ENCODE measurements at places on chromosomes 7 and 10. TPM values are rescaled to one million over a fixed set of nuclear protein-coding genes. Genes with fewer than 3 reads are reported as not detected.

DNA sequence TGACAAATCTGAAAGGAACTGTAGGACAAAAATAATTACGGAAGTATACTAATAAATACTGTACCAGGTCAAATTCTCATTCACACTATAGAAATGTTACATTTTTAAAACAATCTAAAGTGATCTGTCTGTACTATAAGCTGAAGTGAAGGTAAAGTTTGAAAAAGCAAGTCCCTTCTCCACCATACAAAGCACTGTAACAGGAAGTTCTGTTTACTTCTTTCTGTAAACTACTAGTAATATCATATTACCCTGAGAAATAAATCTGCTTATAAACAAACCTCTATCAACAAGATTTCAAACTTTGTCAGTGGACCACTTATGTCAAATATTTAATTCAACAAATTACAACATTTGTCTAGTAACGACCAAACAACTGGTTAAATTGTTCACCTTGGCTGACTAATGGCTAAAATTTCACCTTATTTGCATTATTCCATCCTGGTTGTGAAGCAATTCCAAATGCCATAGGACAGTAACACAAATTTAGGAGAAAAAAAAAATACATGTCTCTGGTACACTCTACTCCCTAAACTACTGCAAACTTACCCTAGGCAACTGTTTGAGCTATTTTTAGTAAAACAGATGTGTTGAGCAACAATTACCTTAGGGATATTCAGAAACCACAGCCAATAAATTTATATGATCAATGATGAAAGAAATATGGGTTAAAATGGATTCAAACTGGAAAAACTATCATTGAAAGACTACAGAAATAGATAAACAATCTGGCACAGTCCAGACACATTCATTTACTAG lies 126.0 kb downstream of the NRBF2 start:
- peak; percentile 26 for DNase-seq

GRCh38 chr10:103125323-103126267 lies 67.5 kb downstream of the NT5C2 start:
- peak; percentile 59 for DNase-seq

DNA sequence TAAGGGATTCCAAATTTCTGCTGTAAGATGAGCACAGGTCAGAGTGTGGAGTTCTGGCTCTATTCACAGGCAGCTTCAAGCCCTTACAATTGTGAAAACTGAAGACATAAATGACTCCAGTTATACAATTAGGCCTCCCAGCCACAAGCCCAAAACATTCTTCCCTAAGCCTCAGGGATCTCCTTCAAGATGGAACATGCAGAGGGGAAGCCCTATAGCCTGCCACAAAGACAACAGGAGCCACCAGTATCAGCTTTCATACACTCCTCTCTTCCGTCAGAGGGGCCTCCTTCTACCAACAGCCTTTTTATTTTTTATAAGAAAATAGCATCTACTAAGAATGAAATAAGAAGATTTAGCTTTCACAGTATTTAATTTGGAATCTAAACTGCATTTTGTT lies 46.5 kb downstream of the DLD start:
- DNase-seq: no peak

DNA sequence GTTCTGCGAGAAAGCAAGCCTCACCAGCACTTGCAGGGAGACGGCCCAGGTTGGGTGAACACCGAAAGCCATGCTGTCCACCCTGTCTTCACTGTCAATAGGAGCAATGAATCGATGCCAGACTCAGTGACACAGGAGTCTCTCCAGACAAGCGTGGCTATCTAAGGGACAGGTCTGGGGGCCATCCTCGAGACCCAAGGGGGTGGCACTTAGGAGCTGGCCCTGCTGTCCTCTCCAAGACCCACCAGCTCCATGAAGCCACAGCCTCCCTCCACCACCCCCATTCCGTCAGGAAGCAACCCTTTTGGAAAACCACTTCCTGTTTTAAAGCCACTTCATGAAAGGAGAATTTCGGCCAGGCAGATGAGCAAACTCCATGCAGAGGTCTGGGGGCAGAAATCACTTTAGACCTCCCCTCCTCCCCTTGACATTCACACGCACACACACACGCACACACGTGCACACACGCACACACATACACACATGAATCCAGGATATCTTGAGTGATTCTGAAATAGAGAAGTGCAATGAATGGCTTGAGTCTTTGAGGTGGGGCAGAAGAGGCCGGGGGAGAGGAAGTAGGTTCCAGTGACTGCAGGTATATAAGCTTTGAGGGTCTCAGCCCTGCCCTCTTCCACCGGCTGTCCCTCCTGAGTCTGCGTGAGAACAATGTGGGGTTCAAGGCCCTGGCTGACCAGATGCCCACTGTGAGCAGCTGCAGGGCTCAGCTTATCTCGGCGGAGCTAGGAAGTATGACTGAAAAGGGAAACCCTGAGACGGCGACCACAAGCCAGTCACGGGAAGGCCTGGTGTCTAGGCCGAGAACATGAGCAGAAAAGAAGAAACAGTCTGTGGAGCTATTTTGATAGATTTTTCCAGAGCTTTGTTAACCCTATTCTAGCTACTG lies 25.0 kb downstream of the RGS10 start:
- peak; percentile 67 for DNase-seq

DNA sequence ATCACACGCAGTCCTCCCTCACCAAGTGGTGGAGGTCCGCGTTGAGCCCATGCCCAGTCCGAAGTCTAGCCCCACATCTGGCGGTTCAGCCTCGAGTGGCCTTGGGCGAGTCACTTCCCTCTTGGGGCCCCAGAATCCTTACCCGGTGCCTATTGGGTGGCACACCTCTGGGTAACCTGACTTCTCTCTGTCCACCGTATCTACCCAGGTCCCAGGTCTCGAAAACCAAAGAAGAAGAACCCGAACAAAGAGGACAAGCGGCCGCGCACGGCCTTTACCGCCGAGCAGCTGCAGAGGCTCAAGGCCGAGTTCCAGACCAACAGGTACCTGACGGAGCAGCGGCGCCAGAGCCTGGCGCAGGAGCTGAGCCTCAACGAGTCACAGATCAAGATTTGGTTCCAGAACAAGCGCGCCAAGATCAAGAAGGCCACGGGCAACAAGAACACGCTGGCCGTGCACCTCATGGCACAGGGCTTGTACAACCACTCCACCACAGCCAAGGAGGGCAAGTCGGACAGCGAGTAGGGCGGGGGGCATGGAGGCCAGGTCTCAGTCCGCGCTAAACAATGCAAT lies 4.3 kb downstream of the EN2 start:
- DNase-seq: no peak

DNA sequence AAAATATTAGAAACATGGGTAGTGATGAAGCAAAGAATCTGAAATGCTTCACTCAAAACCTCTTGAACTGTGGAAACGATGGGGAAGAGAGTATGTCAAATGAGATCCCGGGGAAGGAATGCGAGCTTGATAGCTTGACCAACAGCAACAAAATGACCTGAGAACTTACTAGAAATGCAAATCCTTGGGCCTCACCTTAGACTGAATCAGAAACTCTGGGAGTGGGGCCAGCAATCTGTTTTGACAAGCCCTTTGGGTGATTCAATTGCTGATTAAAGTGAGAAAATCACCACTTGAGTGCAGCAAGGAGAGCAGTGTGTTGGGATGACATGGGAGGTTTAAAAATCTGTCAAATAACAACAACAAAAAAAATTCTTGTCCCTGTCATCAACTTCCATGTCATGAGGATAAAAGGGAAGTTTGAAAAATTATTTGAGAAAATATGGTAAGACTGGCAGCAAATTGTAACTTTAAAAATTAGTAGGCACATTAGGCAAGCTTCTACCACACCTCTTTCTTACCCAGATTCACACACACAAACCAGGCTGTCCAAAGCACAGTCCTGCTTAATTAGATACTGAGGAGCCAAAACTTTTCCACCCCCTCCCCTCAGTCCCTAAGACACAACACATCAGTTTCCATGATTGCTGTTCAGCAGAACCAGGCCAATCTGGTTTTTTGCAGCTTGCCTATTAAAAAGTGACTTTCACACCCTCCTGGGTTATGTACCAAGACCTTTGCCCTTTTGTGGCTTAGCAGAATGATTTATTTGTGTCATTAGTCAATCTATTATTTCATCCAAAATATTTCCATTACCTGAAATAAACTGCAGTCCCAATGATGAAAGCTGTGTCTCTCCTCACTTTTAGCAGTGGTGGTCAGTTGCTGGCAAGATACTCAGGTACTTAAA lies 15.6 kb downstream of the CALCR start:
- DNase-seq: no peak

- no peak for DNase-seq
These were observed 56.1 kb upstream of the WNT16 start for GRCh38 chr7:121272676-121273075.

DNA sequence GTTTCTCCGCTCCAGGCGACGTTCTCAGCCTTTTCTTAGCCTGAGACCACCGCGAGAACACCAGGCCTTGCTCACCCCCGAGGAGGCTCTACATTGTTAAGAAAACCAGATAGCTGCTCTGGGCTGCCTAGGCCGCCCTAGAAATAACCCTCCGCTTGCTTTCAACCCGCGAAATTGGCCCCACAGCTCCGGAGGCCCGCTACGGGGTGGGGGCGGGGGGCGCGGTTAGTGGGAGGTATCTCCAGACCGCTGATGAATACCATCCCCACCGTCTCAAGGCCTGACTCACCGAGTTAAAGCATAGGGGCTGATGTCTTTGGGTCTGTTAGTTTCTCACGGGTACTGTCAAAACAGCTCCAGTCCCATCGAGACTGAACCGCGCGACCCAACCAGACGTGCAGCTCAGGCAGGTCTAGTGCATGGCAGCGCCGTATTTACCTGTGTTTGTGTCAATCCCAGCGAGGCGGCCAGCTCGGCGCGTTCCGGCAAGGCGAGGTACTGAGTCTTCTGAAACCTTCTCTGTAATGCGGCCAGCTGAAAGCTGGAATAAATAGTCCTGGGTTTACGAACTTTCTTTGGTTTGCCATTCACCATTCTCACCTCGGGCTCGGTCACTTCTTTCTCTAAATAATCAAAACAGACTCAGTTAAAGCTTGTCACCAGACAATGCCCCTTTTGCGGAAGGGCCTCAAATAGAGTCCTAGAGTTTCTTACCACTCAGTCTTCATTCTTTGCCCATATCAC lies 2.7 kb downstream of the DLX5 start:
- DNase-seq: no peak

GRCh38 chr10:112026438-112026837 lies 157.1 kb downstream of the GPAM start:
- no peak for DNase-seq

DNA sequence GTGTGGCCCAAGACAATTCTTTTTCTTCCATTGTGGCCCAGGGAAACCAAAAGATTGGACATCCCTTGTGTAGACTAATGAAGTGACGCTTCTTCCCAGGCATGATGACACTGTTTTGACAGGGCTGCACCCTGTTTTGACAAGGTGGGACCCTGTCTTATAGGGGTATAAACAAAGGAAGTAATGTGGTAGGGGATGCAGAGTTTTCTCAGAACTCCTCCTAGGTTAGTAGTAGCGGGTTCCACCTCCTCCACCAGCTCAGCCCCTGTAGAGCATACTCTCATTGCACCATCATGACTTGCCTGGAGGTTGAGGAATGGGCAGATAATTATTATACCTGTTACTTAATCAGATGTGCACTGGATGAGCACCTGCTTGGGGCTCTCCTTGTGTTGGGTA lies 123.1 kb downstream of the CCNY start:
- DNase-seq: no peak

- no peak for DNase-seq
These were observed 16.0 kb downstream of the SSMEM1 start for GRCh38 chr7:130223646-130224045.

GRCh38 chr7:115217373-115217772 lies 295.5 kb downstream of the MDFIC start:
- DNase-seq: no peak

DNA sequence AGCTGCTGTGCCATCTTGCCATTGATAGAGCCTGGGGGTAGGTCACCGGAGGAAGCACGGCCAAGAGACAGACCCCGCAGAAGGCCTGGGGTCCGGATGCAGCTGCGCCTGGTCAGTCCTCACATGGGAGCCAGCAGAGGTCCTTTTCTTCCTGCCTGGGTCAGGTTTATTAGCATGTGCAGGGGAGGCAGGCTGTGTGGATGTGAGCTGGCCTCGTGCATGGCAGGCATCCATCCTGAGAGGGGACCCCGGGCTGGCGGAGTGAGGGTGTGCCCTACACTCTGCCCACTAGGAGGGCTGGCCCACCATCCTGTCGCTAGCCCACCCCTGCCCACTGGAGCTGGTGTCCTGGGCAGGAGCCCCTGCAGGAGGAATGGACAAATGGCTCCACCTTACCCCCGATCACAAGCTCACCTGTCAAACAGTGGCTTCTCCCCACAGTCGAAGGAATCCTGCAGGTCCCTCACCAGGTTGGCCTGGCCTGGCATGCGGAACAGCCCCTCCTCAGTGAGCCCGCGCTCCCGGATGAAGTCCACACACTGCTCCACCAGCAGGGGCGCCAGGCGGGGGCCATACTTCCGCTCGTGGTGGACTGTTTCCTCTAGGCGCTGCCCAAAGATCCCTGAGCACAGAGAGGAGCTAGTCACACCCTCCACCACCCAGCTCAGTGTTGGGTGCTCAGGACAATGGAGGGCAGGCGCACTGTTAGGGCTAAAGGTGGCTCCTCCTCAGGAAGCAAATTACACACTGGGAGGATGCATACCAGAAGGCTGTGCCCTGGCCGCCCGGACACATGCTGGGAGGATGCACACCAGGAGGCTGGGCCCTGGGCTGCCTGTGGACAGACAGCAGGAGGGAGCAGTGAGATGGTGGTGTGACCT lies 145.4 kb downstream of the ARHGAP22 start:
- DNase-seq: no peak

DNA sequence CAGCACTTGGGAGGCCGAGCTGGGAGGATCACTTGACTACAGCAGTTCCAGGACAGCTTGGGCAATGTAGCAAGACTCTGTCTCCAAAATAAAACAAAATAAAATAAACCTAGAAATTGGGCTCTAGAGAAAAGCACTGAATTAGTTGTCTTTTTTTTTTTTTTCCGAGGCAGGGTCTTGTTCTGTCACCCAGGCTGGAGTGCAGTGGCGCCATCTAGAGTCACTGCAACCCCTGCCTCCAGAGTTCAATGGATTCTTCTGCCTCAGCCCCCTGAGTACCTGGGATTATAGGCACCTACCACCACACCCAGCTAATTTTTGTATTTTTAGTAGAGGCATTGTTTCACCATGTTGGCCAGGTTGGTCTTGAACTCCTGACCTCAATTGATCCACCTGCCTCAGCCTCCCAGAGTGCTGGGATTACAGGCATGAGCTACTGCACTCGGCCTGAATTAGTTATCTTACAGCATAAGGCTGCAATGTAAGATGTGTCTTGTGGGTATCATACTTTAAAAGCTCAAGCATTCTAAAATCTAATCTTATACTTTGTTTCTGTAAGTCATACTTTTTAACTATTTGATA lies 12.8 kb downstream of the MEIG1 start:
- peak; percentile 34 for DNase-seq

GRCh38 chr10:79254333-79255006 lies 92.8 kb upstream of the PPIF start:
- DNase-seq: no peak

- DNase-seq: no peak
These were observed 27.6 kb downstream of the NPS start for GRCh38 chr10:127576740-127577161.

GRCh38 chr7:142308918-142309317 lies 51.1 kb upstream of the PRSS58 start:
- no peak for DNase-seq

- peak; percentile 74 for DNase-seq
These were observed 125.4 kb downstream of the JAZF1 start for GRCh38 chr7:28055161-28055544.

Gene ITPRIP
- total RNA-seq: 10.3 TPM

Gene HK1
- total RNA-seq: 91.1 TPM

Gene FAM25C
- not detected for total RNA-seq

Gene SFXN2
- total RNA-seq: 2.9 TPM

Gene LBX1
- total RNA-seq: not detected

Gene GALNT17
- not detected for total RNA-seq

Gene LZTS2
- 87.7 TPM for total RNA-seq

Gene CUBN
- total RNA-seq: 0.86 TPM

Gene PSMC2
- 252 TPM for total RNA-seq

Gene SNX10
- total RNA-seq: 1.9 TPM

Gene OPN4
- total RNA-seq: not detected
